ENCODE measurements at places on chromosomes 2 and 18.

DNA sequence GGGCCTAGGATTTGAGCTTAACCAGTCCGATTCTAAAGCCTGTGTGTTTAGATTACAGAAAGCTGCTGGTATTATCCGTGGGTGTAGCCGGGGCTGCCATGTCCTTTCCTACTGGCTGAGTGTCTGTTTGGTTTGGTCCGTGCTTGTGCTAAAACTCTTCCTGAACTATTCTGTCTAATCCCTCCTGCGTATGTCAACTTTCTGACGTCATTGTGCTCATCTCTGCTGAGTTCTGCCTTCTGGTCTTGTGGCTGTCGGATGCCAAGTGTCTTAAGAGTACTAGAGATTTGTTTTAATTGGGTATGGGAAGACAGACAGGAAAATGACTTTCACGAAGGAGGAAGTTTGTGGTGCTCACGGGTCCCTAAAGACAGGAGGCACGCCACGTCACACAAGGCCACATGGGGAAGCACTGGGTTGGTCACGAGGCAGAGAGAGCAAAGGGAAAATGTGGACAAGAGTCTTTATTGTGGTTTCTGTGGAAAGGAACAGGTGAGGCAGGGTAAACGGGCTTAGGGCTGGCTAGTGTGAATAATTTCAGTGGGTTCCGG is 31.8 kb upstream of the NTSR2 start:
- DNase-seq: peak; percentile 37

DNA sequence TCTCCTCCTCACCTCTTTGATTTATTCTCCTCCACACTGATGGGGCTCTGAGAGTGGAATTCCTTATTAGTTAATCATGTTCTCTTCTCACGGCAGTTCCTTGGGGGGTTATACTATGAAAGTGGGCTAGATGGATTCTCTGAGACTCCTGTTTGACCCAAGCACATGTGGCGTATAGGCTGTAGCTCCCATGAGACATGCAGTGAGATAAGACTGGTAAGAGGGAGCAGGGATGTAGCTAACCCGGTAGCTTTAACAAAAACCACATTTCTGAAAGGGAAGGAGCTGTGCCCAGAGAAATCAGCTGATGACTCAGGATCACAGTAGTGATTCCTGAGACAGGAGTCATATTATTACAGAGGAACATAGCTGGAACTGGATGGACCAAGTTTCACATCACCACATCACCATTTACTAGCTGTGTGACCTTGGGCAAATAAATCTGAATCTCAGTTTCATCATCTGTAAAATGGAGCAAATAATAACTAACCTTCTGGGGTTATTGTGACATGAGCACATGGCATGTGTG is 82.9 kb downstream of the CRIM1 start:
- DNase-seq: no peak

- no peak for DNase-seq
Observed at GRCh38 chr2:199312931-199313330, 144.8 kb downstream of the SATB2 start.

DNA sequence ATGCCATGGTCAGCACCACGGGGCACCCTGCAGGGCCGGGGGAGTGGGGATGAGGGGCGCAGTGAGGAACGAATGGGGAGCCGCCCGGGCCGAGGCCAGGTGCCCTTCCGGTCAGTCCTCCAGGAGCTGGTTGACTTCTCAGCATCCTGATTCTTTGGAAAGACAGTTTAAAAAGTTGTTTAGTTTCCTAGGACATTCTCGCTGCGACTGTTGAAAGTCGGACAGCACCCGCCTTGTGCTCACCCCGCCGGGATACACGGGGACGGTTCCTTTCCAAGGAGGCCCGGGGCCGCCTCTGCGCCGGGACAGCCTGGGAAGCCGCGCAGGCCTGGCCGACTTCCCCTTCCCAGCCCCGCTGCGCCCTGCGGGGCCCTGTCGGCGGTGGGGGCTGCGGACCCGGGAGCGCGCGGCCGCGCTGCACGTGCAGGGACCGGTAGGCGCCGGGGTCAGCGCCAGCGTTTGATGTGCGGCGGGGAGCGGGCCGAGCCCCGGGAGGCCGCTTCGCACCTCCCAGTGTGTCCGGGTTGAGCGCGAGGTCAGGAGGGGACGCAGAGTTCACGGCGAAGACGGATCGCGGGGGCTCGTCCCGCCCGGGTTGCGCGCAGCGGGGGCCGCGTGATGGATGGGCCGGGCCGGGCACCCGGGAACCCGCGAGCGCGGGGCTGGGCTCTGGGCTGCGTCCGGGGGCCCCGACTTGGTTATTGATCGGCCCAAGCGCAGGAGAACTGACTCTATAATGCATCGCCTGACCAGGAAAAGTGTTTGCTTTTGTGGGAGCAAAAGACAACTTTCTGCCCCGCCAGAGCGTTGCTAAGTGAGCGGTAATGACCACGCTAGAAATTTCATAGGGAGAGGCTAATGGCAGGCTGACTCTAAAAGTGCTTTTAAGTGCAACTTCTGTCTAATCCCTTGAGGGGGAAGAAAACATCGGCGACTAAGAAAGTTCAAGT is 28.0 kb upstream of the SMIM21 start:
- peak; percentile 71 for DNase-seq

DNA sequence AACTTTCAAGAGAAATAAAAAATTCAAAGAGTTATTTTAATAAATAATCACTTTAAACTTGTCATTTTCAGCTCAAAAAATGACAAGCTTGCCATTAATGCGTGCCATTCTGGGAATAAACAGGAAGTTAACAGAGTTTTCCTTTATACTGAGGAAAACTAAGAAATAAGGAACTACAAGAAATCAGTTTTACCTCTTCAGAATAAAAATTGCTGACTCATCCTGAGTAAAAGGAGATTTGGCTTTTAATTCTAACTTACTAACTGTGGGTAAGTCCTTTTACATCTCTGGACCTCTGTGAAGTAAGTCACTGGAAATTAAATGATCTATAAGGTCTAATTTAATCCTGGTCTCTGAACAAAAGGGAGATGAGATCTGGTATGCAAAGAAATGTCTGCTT is 16.1 kb downstream of the CEBPZ start:
- DNase-seq: no peak

- DNase-seq: no peak
Observed at GRCh38 chr2:234722176-234722575, 225.3 kb upstream of the ARL4C start.

DNA sequence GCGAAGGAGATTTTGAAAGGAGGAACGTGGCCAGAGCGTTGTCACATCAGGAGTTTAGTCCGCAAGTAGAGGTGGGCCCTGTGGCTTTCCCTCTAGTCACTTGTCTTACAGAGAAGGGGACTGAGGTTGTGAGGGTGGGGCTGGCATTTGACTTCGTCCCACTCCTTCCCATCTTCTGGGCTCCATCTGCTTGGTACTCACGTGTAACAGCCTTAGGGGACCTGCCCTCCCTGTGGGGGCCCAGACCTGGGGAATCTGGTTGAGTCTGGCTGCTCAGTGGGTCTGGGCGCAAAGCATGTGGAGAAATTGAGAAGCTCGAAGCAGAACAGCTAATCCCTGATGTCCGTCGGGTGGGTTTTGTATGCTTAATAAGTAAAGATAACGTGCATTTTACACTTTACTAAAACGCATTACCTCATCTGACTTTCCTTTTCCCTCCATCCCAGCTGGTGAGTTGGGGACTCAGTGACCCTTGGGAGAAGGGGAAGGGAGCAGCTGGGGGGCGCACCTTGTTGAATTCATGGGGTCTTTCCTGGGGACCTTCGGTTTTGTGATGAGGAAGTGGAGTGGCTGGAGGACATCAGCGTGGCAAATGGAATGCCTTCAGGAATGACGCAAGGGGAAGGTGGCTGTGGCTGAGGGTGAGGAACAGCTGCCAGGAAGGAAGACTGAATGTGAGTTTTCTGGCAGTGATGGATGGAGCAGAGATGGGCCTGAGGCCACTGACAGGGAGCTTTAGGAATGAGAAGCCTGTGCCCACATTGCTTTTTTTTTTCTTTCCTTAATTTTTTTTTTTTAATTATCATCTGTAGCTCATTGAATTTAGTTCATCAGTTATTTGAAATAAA is 44.8 kb downstream of the ASAP2 start:
- DNase-seq: no peak

GRCh38 chr2:190916829-190917228 is 36.2 kb downstream of the GLS start:
- DNase-seq: no peak

DNA sequence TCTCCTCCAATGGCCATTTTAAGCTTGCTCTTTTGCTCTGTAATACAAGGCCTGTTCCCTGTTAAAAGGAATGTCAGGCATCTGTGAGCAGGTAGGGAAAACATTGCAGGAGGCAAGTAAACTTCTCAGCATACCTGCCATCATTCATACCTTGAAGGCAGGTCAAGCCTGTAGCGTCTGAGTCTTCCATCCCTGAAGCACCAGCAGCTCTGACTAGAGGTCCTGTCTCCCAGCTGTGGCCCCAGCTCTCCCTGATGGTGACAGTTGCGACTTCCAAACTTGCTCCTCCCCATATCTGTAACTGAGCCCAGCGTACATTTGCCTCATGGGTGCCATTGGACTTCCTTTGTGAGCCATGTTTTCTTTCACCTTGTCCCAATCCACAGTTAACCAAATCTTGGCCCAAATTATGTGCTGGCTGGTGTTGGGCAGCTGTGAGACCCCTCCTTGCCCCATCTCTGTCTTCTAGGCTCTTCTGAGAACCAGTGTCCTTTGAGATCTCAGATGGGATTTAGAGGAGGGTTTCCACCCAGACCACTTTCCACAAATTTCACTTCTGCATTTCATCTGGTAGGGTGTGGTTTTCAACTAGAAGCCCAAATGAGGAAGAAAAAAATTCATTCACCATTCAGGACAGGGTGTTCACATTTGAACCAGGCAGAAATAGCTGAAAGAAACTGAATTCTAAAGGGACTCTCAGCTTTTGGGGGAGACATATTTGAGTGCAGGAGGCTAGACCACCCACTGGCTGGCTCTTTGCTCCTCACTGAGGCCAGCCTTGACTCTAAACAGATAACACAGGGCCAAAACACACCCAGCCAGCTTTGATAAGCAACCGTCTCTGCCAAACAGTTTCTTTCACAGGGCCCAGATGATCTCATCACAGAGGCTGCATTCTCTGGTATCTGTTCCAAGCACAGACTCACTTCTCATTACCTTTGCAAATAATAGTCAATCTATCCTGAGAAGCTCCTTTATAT is 66.4 kb upstream of the MSH2 start:
- DNase-seq: no peak

DNA sequence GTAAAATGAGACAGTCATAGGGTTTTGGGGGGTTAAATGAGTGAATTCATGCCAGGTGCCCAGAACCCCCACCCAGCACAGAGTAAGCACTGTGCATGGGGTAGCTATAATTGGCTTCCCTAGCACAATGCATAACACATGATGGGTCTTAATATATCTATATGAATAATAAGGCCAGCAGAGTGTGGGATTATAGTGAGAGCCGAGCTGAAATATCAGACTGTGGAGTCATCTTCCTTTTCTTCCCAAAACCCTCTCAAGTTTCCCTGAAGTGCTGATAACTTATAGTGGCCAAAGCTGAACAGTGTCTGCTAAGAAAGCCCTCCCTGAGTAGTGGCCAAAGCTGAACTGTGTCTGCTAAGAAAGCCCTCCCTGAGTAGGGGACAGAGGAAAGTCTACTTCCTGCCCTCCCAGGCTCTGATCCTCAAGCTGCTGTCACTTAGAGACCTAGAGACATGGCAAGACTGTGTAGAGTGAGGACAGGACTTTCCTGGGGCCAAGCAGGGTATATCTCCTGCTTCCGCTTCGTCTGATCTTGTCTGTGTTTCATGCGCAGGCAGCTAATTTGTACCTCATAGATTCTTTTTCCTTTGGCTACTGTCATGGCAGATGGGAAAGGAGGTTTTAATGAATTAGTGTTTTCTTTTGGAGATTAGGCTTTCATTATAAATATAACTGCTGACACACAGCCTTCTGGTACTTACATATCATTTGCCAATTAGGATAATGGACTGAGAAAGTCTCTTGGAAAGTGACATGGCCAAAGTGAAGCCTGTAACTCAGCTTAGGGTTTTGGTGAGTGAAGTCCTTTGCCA is 94.9 kb downstream of the FHOD3 start:
- DNase-seq: no peak

- no peak for DNase-seq
Observed at GRCh38 chr2:169637620-169638019, 53.5 kb downstream of the PPIG start.

GRCh38 chr2:119264781-119265692 is 41.4 kb downstream of the STEAP3 start:
- no peak for DNase-seq

GRCh38 chr18:79912994-79913831 is 38.2 kb downstream of the SLC66A2 start:
- DNase-seq: no peak

- DNase-seq: peak; percentile 68
Observed at GRCh38 chr2:97766567-97766966, 53.2 kb downstream of the ZAP70 start.

- DNase-seq: no peak
Observed at GRCh38 chr2:190355968-190356644, 12.7 kb downstream of the INPP1 start.

GRCh38 chr2:18910843-18911242 is 321.5 kb upstream of the NT5C1B start:
- no peak for DNase-seq

- DNase-seq: no peak
Observed at GRCh38 chr18:6781142-6781714, 51.7 kb downstream of the ARHGAP28 start.

DNA sequence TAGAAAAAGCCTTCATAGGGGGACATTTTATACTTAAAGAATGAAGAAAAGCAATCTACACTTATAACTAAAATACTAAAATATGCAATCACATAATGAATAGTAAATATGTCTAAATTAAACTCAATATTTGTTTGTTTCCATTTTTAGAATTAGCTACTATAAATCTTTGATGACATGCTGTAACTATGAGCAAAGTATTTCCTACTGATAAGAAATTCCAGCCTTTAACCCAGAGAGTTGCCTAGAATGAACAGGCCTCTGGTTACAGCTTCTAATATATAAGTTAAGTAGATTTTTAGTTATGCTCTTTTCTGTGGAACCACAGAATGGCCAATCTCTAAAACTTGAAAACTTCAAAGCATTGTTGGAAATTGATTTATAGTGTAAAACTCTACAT is 1465.6 kb upstream of the ZEB2 start:
- DNase-seq: no peak

DNA sequence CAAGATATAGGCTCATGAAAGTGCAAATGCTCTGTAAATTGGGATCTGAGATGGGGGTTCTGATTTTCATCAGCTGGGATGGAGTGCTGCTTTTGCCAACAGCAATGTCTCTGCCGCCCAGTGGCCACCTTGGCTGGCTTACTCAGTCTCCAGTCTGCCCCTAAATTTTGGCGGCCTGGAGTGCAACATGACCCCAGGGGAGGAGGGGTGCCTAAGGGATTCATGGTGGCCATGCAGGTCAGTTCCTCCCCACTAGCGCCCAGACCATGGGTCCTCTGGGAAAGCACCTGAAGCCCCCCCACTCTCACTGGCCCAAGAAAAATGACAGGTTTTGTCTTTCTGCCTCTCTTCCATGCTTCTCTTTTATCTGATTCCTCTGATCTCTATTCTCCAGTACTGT is 45.0 kb downstream of the SLC4A3 start:
- DNase-seq: no peak

- no peak for DNase-seq
Observed at GRCh38 chr2:52805901-52806410, 961.6 kb upstream of the CHAC2 start.

Measured in right cardiac atrium (tissue), 5 donors.